ENCODE measurements at places on chromosomes 11 and 22.

GRCh38 chr11:124499711-124500110 is 43.7 kb downstream of the OR8B12 start:
- no peak for DNase-seq

DNA sequence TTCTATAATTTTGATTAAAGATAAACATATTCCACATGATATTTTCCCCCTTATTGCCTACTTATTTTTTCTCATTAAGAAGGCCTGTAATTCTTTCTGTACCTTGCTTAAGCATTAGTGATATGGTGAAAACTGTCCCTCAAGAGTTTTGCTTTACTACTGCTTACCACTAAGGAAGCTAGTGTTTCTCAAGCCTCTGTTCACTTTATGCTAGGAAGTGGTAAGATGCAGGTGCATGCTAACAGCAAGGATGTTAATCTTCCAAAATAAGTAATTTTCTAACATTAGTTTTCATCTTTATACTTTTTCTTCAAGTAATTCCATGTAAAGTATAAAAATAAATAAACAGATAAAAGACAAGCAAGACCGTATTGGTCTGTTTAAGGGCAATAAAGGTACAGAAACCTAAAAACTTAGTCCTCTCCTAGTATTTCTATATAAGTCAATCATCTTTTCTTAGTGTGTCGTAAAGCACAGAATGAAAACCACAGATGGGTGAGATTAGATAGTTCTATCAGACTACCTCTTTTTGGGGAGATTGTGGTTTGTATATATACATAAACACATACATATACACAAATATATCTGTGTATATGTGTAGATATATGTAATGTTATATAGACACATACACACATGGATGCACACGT is 731.0 kb upstream of the CNTN5 start:
- DNase-seq, result no peak

DNA sequence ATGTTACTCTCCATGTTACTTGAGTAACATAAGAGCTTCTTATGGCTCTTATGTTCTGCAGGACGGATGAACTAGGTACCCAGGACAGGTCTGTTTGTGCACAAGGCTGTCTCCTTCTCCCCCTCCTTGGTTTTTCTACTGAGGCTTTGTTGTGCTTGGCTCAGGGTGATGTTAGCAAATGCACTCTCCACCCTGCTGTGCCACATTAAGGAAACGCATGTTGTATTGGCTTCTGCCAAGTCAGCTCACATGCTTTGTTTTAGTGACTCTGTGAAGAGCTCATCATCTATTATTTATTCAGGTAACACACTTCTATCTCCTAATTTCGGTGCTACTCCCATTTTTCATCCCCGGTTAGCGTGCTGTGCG is 108.3 kb downstream of the PTPRJ start:
- no peak for DNase-seq

DNA sequence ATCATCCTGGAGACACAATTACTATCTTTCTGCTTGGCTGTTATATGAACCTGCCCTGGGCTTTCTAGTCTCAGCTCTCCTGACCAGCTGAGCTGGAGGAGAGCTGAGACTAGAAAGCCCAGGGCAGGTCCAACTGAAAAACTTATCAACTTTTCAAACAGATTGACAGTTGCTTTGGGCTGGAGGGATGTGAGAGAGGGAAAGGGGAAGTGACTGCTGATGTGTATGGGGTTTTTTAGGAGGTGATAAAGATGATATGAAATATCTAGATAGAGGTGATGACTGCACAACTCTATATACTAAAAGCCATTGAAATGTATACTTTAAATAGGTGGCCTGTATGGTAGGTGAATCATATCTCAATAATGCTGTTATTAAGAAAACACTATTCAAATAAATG is 60.2 kb upstream of the CHRM4 start:
- DNase-seq, result no peak

GRCh38 chr11:76747153-76747914 is 35.8 kb upstream of the TSKU start:
- DNase-seq, result no peak

DNA sequence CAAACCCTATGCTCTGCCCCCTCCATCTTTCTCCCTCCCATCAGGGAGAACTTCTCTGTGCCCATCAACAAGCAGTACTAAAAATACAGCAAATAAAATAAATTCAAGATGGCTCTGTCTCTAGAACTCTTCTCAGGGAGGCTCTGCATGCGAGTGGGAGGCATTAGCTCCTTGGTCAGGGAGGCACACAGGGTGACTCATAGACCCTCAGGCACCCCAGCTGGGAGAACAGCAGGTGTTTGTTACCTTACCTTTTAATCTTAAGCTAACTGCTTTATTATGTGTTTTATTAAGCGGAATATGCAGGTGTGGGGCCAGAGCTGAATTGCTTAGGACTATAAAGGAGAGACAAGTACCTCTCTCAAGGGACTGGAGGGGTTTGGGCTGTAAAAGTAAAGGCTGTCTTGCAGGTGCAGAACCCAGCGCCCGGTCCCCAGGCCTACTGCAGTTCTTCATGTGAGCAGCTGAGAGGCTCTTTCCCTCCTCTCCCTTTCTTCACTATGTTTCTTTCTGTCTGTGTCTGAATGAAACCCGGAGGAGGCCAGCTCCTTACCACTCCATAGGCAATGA is 20.8 kb downstream of the CSNK2A3 start:
- no peak for DNase-seq

- DNase-seq, result no peak
Measured at GRCh38 chr11:119717839-119718534, 11.0 kb downstream of the NECTIN1 start.

DNA sequence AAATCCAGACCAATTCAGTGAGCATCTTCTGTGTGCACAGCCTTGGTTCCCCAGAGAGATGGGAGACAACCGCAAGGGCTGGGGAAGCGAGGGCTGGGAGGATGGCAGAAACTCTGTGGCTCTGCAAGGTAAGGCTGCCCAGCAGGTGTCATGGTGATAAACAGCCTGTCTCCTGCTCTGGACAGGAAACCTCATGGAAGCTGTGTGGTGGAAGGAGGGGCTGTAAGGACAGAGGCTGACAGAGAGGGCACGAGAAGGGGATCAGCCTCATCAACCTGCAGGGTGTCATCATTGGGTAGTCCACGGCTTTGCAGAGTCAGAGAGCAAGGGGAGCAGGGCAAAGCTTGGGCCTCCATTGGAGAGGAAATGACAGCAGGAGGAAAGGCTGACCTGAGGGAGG is 138.4 kb upstream of the CADM1 start:
- no peak for DNase-seq

DNA sequence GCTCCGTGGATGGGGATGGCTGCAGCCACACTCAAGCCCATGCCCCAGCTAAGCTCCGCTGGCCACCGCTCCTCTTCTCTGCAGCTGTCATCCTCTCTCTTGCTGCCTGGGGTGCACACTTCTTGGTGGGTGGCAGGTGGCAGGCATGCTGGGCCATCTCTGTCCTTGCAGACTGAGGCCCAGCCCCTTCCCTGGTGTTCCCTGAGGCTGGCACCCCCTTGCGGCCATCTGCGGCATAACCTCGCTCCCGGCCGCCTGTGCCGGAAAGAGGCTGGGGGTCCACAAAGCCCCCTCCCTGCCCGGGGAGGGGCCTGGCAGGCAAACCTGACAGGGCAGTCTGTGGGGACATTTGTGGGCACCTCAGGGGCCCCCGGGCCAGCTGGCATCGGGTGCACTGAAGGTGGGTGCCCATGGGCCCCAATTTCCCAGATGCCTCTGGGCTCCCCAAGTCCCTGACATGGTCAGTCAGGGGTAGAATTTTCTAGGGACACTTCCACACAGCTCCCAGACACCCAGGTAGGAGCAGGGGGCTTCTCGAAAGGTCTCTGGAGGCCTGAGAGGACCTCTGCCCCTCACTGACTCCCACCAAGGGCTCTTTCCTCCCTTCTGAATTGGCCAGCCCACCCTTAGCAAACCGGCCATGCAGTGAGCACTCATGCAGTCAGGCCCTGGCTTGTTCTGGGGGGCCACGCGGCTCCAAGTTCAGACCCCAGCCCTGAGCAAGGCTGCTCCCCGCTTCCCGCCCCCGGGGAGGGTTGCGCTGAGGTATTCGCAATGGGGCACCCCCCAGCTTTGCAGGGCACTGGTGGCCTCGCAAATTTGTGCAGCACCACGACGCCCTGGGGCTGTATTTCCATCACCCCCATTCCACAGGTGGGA is 23.5 kb upstream of the TH start:
- DNase-seq, result peak; percentile 27

GRCh38 chr11:97356144-97356543 is 966.3 kb downstream of the JRKL start:
- DNase-seq, result no peak

DNA sequence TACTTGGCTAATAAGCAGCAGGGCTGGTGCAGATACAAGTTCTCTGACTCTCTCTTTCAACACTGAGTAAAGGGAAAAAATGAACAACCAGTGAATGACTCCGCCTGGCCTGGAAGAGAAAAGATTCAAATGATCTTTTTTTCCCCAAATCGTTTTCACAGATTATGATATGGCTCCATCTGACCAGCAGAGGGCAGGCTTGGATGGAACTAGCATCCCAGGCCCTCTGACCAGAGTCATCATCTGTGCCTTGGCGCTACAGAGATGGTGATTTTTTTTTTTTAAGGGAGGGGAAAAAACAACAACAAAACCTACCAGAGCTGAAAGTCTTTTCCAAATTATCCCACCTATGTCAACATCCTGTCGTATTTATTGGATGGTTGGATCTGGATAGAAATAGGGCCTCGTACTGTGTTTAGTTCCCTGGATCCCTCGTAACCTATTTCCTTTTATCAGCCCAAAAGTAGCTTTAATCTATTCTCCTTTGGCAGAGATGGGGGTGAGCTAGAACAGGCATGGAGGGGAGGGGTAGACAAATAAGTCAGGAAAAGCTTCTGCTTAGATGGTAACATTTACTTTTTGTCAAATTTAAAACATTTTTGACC is 69.7 kb downstream of the PRSS23 start:
- peak; percentile 8 for DNase-seq

- DNase-seq, result no peak
Measured at GRCh38 chr11:62553080-62553838, 6.7 kb upstream of the AHNAK start.

DNA sequence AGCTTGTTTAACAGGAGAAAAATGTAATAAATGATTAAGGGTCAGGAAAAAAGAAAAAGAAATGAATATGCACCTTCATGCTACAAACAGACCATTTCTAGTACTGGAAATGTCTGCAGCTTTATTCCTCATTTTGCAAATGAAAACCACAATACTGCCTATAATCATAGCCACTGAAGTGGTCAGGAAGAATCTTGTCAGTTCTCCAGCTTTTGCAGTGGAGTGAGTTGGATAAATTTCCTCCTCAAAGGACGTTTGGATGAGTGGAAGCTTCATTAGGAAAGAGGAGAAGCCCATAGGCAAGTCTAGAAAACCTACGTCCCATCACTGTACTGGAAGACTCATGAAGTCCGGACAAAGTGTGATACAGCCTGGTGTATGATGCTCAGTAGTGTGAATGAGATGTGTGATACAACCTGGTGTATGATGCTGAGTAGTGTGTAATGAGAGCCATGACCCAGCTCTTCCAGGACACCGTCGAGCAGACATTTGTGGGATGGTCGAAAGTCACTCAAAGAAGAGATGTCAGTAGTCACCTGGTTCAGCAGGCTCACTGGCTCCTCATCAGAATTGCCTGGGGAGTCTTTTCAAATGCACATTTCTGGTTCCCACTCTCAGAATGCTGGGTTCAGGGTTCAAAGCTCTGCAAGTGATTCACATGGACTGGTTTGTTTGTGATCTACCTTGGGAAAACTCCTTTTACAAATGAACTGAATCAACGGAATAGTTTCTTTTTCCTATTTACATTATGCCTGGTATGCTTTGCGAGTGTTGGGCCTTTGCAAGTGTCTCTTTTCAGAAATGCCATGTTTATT is 101.3 kb downstream of the PDHX start:
- DNase-seq, result no peak

- DNase-seq, result no peak
Measured at GRCh38 chr11:60457576-60457975, 1.9 kb downstream of the MS4A1 start.

GRCh38 chr11:66081505-66081904 is 11.4 kb downstream of the PACS1 start:
- no peak for DNase-seq

DNA sequence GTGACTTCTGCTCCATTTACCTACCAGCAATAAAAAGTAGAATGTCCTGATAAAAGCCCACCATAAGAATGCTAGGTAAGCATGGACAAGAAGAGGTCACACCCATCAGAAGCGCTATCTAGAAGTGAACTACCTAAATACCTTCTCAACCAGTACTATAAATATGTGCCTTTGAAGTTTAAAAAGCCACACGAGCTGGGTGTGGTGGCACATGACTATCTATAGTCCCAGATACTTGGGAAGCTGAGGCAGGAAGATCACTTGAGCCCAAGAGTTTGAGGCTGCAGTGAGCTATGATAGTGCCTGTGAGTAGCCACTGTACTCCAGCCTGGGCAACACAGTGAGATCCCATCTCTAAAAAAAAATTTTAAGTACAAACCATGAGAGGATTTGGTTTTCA is 66.7 kb downstream of the PACSIN2 start:
- no peak for DNase-seq

- no peak for DNase-seq
Measured at GRCh38 chr11:61700212-61700611, 20.0 kb downstream of the DAGLA start.

DNA sequence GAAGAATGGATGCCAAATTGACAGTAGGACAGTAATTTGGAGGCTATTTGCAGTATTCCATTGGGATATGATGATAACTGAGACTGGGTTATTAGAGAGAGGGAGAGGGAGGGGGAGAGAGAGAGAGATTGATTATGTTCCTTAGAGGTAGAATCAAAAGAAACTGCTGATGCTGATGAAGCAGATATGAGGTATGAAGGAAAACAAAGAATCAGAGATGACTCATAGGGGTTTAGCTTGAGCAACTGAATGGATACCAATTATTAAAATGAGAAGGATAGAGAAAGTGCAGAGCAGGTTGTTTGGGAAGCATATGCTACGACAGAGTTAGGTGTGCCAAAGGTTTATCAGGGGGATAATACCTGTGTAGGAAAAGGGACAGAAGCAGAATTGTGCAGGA is 12.8 kb upstream of the NUCB2 start:
- no peak for DNase-seq

DNA sequence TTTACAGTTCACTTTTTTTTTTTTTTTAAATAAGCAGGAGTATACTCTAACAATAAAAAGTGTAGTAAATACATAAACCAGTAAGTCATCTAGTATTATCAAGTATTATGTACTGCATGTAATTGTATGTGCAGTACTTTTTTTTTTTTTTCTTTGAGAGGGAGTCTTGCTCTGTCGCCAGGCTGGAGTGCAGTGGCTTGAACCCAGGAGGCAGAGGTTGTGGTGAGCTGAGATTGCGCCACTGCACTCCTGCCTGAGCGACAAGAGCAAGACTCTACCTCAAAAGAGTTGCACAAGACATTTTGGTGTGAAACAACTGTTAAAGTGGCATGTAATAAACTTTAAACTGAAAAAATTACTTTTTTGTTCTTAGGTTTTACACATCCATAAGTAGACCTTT is 16.7 kb downstream of the BCL2L13 start:
- DNase-seq, result no peak

GRCh38 chr11:64284962-64285884 is at the start of gene GPR137:
Gene GPR137 (plus strand): TSS chr11:64285848. CDS start chr11:64286525, 677 bp downstream.
- DNase-seq, result peak; percentile 89

- no peak for DNase-seq
Measured at GRCh38 chr11:2447253-2447950, 2.6 kb downstream of the KCNQ1 start.

GRCh38 chr11:57358543-57358961 is 20.4 kb downstream of the P2RX3 start:
- no peak for DNase-seq

All from stimulated activated CD4-positive, alpha-beta T cell treated with anti-CD3 and anti-CD28 coated beads, Interleukin-1b, Interleukin-23, amount 100 ng/mL, for 24 hours (primary cell).